ENCODE measurements at places on chromosomes 7 and 10. TPM values are rescaled to one million over a fixed set of nuclear protein-coding genes. Genes with fewer than 3 reads are reported as not detected.

- no peak for DNase-seq
Observed at GRCh38 chr10:62252051-62252450, 16.6 kb downstream of the RTKN2 start.

The CYP2C19 gene
- polyA plus RNA-seq: not detected

DNA sequence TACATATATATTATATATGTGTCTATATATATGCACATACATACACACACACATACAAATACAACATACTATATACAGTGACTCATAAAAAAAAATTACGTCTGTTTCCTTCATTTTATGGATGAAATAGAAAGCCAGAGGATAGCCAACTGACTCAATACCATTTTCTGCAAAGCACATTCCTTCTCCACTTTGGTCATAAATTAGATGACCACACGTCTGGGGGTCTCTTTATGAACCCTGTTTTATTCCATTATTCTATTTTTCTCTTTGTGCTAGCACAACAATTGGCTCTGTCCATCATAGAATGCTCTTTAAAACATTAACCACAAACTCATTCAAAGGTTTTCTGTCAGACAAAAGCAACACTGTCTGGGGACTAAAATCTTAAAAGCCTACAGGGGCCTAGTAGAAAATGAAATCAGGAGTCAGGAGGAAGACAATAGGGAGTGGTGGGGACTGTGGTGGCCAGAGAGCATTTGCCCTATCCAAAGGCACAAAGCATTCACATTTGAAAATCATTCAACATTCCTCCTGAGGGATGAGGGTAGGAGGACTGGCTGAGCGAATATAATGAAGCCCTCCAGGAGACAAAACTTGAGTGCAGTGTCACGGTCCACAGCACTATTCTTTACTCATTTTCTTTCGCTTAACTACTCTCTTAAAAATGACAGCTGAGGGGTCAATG is 4.3 kb downstream of the CUBN start:
- DNase-seq: no peak

The TEX36 gene
- polyA plus RNA-seq: 0.11 TPM
